GM23248 (cell line): ENCODE measurements at places on chromosomes 7 and 10. TPM values are rescaled to one million over a fixed set of nuclear protein-coding genes. Genes with fewer than 3 reads are reported as not detected.

The CPA2 gene
- not detected in 2 replicates for polyA plus RNA-seq

The OR2A42 gene
- 0.06 TPM in 1 of 2 replicates, not detected in the other for polyA plus RNA-seq

The FAM24A gene
- not detected in 2 replicates for polyA plus RNA-seq

The COL26A1 gene
- polyA plus RNA-seq, result not detected in 2 replicates

The CYP2E1 gene
- polyA plus RNA-seq, result 0.31 and 0.79 TPM in 2 replicates

The SFTPA2 gene
- not detected in 2 replicates for polyA plus RNA-seq

The NAT16 gene
- polyA plus RNA-seq, result not detected in 2 replicates

The DRGX gene
- polyA plus RNA-seq, result 0.09 and 0.20 TPM in 2 replicates

The GSAP gene
- 4.1 and 4.2 TPM in 2 replicates for polyA plus RNA-seq

The NPFFR1 gene
- not detected in 2 replicates for polyA plus RNA-seq

The SH2D4B gene
- not detected in 2 replicates for polyA plus RNA-seq

The R3HCC1L gene
- polyA plus RNA-seq, result 8.2 and 8.3 TPM in 2 replicates
